ENCODE measurements at places on chromosomes 7 and 10.

DNA sequence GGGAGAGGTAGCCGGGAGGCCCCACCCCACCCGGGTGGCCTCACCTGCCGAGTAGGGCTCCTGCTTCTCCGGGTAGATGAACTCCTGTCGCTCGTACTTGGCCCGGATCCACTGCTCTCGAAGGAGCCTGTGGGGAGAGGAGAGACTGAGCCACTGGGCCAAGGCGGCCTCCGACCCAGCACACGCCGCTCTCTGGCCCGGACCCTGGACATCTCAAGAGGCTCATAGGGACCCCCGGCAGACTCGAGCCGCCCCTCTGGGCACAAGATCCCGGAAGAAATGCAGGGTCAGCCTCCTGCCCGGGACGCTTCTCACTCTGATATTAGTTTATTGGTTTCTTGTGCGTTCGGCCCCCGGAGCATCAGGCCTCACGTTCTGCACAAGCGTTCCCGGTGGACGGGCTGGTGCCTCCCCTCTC is 34.5 kb downstream of the ADAP1 start:
- DNase-seq = no peak

- no peak for DNase-seq
Observed at GRCh38 chr7:12719981-12720865, 32.8 kb downstream of the ARL4A start.

DNA sequence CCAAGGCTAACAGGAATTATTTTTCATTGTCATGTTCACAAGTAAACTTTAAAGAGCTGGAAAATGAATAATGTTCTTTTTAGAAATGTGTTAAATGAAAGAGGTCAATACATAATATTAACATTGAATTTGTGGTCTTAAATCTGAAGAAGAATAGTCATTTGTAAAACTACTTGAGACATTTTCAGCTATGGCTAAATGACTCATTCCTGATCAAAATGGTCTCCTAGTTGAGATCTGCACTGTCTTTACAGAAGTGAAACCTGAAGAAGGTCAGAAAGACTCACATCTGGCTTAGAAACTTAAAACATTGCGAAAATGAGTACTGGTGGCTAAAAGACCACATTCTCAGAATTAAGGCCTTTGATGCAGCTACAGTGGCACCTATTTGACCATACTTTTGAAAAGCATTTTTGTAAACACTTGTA is 5.9 kb downstream of the PIK3CG start:
- DNase-seq = no peak

DNA sequence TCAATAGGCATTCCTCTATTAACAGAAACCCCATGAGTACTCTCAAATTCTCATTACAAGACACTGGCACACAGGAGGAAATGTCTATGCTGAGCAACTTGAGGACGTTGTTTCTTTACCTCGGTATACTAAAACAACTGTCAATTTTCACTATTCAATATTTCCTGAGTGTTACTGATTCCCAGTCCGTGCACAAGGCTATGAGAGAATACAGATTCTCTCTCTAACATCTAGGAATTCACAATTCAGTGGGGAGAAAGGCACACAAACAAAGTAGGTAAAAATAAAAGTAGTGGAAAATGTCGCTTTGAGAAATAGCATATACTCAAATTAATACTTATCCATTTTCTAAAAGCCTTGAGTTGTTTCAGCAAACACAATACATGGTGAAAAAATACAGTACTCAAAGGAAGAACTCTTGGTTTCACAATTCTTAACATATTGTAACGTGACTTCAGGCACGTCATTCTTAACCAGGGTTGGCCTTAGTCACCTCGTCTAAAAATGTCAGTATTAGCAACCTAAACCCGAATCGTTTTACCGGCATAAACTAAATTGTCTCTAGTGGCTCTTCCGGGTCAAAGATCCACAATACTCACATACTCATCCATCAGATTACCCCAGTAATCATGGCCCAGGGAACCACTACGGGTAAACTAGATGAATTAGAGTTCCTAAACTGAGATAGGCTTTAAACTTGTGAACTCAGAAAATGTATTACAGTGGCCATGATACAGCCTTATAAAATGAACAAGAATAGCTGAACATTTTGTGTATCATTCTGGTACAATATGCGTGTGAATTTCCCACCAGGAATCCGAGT is 1.5 kb downstream of the IPMK start:
- DNase-seq = no peak

- no peak for DNase-seq
Observed at GRCh38 chr10:28470873-28471651, 61.9 kb upstream of the WAC start.

DNA sequence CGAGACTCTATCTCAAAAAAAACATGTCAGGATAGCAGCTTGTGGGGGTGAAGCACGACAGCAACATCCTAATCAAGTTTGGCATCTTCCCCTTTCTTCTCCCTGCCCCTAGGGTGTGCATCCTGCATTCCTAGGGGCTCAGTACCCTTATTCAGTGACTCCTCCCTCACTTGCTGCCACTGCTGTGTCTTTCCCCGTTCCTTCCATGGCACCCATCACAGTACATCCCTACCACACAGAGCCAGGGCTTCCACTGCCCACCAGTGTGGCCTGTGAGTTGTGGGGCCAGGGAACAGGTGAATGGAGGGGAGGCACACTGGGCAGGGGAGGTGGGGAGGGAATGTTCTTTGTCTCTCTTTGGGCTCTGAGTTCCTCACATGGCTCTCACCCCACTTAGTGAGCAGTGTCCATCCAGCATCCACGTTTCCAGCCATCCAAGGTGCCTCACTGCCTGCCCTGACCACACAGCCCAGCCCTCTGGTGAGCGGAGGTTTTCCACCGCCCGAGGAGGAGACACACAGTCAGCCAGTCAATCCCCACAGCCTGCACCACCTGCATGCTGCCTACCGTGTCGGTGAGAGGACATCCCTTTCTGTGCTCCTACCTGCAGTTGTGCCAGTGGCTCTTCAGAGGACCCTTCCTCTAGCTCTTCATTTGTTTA is 11.4 kb downstream of the NDST2 start:
- DNase-seq = no peak

GRCh38 chr7:33351709-33352108 is 222.3 kb downstream of the BBS9 start:
- DNase-seq = no peak

DNA sequence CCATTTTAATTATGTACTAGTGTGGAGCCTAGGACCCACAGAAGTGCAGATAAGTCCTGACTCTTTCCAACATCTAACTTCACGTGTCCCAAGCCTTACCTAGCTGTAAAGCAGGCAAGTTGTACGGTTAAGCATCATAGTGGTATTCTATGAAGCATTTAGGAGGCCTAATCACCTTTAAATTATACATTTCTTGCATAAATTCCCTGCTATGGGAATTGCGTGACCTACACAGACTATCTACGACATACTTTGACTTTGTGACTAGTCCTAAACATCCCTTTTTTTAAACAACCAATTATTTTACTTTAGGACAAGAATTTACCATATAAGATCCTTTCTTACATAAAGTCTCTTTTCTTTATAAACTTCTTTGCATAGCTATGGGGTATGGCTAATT is 37.7 kb upstream of the LRGUK start:
- no peak for DNase-seq

DNA sequence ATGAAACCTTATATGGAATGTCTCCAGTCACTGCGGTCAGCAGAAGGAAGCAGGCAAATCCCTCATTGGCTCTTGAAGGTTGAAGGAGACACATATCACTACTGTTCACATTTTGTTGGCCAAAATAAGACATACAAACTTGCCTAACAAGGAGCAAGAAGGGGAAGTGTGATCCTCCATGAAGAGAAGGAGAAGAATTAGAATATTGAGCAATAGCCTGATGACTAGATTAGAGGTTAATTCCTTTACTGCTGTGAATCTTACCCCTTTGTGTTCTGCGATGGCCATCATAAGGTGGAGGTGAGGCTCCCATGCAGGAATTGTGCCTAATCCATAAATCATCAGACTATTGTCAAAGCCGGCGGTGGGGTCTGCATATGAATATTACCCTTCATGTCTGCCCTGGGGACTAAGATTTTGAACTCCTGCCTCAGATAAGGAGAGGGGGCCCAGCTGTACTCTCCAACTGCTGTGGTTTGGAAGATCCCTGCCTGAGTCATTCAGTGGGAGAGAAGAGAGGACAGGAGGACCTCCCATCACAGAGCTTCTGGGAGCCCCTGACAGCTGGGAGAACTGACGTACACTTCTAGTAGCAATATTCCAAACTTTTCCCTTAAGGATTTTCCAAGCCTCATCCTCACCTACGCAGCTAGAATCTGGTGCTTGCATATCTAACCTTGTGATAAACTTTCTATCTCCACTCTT is 398.5 kb downstream of the REEP3 start:
- DNase-seq = no peak

- DNase-seq = no peak
Observed at GRCh38 chr7:757741-758163, 30.7 kb upstream of the PRKAR1B start.

GRCh38 chr10:30974773-30975415 is 56.8 kb downstream of the ZNF438 start:
- no peak for DNase-seq

- DNase-seq = no peak
Observed at GRCh38 chr7:13989126-13989948, at the start of gene ETV1. Gene ETV1 (minus strand): TSS chr7:13989666. CDS start chr7:13989052, 614 bp downstream.

DNA sequence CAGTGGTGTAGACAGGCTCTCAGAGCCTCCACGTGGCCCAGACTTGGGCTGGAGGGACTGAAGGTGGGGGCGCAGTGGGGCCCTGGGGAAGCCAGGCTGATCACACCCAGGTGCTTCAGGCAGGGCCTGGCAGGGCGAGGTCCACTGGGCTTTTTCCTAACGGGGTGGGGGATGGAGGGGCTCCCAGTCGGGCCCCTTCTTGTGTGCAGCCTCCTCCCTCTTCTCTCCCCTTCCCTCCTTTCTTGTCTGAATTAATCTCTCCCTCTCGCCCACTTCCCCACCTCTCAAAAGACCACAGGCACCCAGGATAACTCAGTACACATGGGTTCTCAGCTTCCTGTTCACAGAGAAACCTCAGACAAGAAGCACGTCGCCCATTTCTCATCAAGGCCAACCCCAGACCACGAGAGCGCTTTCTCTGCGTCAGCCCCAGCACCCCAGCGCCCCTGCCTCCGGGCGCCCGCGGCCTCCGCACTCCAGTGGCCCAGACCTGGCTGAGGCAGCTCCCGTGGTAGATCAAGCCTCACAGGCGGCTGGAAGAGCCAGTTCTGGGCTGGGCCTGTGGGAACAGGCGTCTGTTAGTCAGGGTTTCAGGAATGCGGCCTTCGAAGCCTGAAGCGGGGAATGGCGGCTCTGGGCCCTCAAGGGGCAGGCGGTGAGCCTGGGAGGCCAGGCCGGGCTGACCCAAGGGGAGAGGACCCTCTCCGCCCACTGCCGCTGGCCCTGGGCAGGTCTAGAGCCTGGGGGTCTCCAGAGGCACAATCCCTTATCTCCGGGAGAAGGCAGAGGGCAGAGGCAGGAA is 50.6 kb downstream of the PWWP2B start:
- peak; percentile 52 for DNase-seq

GRCh38 chr7:130593033-130593432 is 75.5 kb downstream of the COPG2 start:
- no peak for DNase-seq

DNA sequence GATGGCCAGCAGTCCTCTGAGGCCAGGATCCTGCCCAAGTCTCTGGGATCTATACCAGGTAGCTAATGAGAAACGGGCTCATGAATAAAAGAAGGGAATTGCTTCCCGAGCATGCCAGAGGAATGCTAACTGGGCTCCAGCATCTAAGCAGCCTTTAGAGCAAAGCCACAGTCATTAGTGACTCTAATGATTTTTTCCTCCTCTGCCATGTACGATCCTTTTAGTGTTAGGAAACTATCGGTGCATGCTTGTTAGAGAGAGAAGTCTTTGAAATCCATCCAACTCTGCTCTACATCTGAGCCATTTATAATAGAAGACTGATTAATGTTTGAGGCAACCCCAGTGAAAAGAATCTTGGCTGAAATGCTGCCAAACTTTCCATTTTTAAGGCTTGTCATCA is 124.9 kb upstream of the TCERG1L start:
- DNase-seq = no peak

DNA sequence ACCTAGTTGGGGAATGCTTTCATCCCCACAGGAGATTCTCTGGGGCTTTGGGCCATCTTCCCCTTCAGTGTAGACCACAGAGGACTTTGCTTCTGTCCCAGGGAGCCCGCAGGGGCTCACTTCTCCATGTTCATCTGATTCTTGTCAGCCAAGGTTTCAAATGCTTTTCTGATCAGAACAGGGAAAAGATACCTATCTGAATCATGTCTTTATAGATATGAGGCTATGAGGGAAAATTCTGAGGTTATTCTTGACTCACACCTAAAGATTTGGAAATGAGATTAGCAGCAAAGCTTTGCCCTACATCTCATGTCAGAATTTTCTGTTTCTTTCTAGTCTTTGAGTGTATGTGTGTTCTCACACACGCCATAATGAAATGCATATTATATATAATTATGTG is 53.3 kb downstream of the FIGNL1 start:
- DNase-seq = no peak

GRCh38 chr10:11934262-11934661 is 108.3 kb downstream of the UPF2 start:
- DNase-seq = no peak

GRCh38 chr7:44541876-44542610 is 913 bp upstream of the NPC1L1 start:
- DNase-seq = no peak

DNA sequence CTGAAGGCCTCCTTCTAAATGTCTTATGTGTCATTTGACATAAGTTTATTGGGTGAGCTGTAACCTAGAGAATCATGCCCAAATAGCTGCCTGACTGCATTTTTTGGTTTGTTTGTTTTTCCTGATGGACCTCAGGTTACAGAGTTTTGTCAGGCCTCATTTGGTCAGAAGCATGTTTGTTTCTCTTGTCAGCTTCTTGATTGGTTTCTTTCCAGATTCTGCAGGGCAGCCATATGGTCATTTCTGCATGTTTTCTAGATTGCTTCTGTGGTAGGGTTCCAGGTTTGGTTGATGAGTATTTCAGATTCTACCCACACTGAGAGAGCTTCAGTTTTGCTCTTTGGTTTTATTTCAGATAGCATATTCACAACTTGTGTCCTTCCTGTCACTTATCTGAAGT is 28.0 kb downstream of the GLCCI1 start:
- DNase-seq = no peak

DNA sequence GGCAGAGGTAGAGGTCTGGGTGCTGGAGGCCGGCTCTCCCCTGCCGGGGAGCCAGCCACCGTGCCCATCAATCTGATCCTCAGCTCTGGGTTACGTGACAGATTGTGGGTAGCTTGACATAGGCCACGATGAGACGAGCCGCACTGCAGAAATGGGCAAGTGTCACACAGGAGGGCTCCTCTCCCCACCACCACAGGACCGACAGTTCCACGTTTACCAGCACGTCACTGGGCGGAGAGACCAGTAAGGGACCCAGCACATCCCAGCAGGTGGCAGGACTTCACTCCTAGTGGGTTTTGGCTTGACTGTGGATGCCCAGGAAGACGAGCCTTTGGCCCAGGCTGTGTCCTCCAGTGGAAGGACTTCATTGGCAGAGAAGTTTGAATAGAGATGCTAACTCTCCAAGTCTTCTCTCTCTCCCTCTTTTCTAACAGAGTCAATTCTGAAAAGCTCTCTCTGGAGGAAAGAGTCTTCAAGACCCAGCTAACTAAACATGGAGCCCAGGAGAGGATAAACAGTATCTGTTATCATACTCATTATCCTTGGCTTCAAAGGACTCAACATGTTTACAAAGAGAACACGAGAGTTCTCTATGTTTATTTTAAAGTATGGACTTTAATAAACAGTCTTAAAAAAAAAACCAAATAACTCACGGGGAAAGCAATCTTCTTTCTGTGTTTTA is 129.3 kb upstream of the JCAD start:
- DNase-seq = no peak
